ENCODE measurements at places on chromosomes 13 and 19.
A peak's percentile ranks its signal among the peaks of the same experiment; 100 is the strongest.

GRCh38 chr13:24627946-24628345 is 52.3 kb upstream of the ATP12A start:
- no peak for DNase-seq

- DNase-seq = no peak
Observed at GRCh38 chr19:41784312-41784711, 12.1 kb upstream of the CEACAM3 start.

GRCh38 chr19:45613926-45614725 is 12.1 kb upstream of the GPR4 start:
- peak; percentile 25 for DNase-seq

DNA sequence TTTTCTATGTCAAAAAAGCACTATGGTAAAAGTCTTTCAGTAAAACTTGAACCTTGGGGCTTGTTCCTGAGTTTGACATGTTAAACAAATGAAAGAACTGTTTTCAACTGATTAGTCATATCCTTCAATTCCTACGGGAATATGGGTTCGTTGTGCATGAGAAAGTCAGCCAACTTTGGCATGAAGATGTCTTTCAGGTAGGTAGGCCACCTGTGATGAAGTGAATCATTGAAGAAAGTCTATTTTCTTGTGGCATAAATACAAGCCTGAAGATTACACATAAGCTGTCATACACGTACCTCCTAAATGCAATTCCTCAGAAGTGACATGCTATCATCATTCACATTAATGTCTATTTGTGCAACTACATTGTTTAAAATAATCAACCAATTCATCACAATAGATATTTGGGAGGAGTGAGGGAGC is 513.0 kb downstream of the IRS2 start:
- no peak for DNase-seq

DNA sequence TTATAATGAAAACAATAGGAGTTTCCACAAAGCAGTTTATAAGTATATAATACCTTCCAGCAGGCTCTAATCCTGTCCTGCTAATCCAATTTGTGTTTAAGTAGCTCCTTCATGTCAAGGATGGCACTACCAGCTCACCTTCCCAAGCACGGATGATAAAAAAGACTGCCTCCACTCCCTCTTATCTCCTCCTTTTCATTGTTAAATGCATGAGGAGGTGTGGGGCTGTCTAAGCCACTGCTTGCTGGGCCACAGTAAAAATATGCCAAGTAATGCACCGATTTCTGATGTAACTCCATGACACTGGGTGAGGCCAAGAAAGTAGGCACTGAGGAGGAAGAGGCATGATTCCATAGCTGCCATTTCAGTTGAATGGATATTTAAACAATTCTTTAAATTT is 193.1 kb downstream of the ZIC5 start:
- no peak for DNase-seq

- peak; percentile 46 for DNase-seq
Observed at GRCh38 chr19:4633140-4633967, 6.0 kb upstream of the TNFAIP8L1 start.

- no peak for DNase-seq
Observed at GRCh38 chr13:99398071-99398470, 90.9 kb upstream of the GPR183 start.

DNA sequence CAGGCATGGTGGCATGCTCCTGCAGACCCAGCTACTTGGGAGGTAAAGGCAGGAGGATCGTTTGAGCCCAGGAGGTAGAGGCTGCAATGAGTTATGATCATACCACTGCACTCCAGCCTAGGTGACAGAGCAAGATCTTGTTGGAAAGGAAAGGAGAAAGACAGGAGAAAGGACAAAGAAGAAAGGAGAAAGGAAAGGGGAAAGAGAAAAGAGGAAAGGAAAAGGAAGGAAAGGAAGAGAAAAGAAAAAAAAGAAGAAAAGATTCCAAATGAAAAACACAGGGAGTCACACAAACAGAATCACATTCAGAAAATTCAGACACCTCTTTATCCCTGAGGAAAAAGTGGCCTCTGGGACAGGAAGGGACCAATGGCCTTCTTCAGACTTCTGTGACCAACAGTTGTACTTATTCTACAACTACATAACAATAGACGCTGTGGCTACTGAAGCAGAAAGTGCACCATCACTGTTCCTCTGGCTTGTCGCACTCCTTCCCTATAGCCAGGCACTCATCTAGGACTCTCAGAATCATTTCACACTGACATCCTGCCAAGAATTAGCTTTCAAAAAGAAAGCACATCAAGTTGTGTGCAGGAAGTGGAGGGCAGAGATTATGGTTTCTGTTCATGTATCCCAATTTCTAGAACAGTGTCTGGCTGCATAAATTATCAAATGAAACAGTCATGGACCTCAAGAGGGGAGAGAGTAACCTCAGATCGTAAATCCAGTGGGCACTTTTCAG is 5.9 kb downstream of the MTMR6 start:
- no peak for DNase-seq

- DNase-seq = peak; percentile 72
Observed at GRCh38 chr19:16324384-16325160, at the start of gene KLF2. Gene KLF2, plus strand, starts transcription at chr19:16324826. Its CDS starts 98 bp downstream, at chr19:16324924.

DNA sequence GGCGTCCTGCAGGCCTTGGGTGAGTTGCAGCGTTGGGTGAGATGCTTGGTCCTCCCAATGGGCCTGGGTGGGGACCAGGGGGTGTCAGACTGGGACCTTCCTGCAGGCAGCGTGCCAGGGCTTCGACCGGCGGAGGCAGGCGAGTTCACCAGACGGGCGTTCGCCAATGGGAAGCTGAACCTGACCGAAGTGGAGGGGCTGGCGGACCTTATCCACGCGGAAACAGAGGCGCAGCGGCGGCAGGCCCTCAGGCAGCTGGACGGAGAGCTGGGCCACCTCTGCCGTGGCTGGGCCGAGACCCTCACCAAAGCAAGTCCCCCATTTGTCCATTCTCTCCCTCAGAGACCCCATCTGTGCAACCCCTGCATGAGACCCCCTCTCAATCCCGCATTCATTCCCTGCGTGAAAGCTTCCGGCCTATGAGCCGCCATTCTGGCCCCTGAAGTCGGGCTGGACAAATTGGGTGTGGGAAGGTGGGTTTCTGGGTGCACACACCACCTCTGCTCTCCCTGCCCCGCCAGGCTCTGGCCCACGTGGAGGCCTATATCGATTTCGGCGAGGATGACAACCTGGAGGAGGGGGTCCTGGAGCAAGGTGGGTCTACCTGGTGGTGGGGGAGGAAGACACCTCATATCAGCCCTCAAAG is 1.2 kb downstream of the GTPBP3 start:
- no peak for DNase-seq

GRCh38 chr13:43804461-43805070 is 17.8 kb upstream of the ENOX1 start:
- DNase-seq = no peak

DNA sequence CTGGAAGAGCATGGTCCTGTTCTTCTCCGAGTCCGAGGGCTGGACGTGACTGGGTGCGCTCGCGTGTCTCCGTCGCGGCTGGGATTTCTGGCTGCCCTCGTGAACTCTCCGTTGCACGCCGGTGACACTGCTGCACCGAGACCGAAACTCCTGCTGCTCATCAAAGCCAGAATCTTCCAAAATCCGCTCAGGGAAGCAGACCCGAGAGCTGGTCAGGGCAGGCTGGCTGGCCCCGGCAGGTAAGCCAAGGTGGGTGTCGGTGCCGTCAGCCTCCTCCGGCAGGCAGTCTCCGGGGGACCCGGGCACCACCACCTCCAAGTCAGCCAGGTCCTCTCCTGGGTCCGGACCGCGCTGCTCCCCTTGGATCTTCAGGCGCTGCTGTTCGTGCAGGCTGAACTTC is 119.9 kb downstream of the TBC1D4 start:
- DNase-seq = no peak

DNA sequence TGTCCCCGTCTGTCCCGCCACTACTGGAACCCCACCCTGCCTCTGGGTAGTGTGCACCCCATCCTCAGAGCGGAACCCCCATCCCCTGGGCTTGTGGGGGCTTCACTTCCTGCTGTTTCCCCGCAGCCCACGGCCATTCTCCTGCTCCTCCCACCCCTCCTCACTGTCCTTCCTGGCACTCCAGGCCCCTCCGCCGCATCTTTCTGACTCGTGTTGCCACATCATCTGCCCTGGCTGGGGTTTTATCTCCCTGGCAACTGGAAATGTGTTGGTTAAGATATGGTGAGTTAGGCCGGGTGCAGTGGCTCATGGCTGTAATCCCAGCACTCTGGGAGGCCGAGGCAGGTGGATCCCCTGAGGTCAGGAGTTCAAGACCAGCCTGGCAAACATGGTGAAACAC is 37.3 kb downstream of the KDM4B start:
- DNase-seq = no peak

DNA sequence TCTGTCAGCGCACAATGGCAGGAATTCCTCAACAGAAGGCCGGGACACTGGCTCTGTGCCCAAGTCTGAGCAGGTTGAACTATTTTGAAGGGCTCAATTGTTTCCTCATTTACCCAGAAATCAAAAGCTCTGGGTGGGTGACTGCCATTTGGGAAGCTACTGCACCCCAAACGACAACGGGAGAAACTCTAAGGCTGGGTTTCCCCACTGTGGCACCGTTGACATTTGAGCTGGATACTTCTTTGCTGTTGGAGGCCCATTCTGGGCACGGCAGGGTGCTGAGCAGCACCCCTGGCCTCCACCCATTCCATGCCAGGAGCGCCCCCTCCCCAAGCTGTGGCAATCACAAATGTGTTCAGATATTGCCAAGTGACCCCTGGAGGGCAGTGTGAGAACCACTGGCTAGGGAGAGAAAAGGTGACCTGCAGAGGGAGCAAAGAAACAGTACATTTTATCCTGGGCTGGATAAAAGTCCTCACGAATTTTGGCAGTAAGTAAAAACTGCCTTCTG is 62.5 kb downstream of the RFX2 start:
- DNase-seq = no peak

GRCh38 chr19:4144666-4145249 is 8.7 kb upstream of the CREB3L3 start:
- no peak for DNase-seq

- peak; percentile 13 for DNase-seq
Observed at GRCh38 chr13:27476943-27477703, 26.8 kb upstream of the MTIF3 start.

- DNase-seq = no peak
Observed at GRCh38 chr19:50821248-50821612, 2.4 kb downstream of the KLK1 start.

- DNase-seq = no peak
Observed at GRCh38 chr13:50918567-50918966, 9.0 kb downstream of the RNASEH2B start.

DNA sequence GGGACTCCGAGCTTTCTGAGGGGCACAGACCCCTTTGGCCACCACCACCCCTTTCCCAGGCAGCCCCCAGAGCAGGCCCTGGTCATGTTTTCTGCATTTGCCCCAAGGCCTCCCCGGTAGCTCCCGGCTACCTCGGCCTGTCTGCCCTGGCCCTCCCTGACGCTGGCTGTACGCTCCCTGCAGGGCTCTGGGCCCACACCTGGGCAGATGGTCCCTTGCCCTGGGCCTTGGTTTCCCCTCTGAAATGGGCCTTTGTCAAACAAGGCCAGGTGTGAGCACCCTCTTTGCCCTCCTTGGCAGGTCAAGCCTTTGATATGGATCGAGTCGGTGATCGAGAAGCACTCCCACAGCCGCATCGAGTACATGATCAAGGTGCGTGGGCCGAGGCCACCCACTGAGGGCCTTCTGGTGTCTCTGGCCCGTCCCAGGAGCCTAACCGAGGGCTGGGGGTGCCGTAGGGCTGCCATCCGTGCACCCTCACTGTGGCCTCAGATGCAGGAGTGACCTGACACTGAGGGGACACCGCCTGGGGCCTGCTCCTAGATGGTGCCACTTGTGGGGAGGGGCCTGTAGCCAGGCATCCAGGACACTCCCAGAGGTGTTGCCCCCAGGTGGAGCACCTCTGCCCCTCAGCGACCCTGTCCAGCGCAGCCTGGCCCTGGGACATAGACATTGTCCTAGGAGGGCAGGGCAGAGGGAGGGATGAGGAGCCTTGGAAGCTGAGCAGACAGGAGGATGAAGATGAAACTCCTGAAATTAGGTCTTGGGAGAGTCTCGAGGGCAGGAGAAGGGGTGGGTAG is 30.3 kb downstream of the AP1M1 start:
- no peak for DNase-seq

GRCh38 chr13:56457535-56458190 is 683.1 kb upstream of the PRR20A start:
- no peak for DNase-seq

GRCh38 chr13:76735641-76736040 is 150.6 kb downstream of the KCTD12 start:
- DNase-seq = no peak

DNA sequence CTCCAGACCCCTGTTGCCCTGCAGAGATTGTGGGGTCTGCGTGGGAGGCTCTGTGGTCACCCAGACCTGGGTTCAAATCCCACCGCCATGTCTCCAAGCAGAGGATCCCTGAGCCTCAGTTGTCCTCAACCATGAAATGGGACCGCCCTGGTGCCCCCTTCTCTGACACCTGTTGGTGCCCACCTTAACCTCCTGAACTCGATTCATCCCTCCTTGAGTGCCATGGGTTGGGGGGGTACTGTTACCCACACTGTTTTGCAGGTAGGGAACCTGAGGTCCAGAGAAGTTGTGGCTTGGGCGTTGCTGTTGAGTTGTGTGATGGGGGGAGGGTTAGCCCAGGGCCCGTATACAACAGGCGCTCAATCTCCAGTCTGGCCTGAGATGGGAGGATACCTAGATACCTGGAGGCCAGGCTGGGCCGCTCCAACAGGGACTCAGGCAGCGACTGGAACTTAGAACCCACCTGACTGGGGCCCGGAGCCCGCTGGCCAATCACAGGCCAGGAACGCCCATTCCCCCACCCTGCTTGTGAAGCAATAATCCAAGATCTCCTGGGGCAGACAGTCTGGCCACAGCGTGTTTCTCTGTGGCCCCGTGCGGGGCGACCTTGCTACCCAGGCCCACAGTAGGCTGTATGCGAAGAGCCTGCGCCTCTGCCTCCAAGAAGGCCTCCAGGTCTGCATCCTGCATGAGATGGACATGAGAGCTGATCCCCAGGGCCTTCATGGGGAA is 2.8 kb downstream of the ARID3A start:
- DNase-seq = no peak

GRCh38 chr13:107069108-107069776 is 501.3 kb upstream of the ARGLU1 start:
- no peak for DNase-seq

DNA sequence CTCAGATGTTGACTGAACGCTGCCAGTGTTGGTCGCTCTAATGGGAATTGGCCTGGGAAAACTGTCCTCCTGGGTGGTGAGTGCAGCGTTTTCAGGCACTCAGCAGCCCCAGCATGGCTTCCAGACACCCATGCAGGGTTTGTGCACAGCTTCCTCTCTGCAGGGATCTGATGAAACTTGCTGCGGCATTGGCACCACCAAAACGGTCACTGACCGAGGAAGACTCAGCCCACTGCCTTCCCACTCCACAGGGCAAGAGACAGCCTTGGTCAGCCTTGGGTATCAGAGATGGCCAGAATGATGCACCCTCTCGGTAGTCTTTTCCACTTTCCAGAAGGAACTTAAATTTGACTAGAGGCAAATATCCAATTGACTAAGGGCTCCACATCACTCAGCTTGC is 398.9 kb downstream of the IRS2 start:
- no peak for DNase-seq

DNA sequence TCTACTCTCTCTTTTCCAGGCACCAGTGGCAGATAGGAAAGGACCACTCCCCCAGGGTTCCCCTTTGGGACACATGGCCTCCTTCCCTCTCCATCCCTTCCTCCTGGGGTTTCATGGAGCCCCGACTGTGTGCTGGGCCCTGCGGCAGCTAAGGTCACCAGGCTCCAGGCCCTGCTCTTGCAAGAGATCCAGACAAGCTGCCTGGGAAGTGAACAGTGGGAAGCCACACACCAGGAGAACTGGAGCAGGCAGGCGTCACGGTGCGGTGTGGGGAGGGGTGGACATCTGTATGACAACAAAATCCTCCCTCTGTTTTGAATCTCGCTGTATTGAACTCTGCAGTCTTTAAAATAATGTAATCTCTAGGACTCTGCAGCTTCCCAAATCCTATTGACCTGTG is 330.1 kb downstream of the UQCRFS1 start:
- no peak for DNase-seq

All from activated T-cell treated with anti-CD3 and anti-CD28 coated beads for 48 hours (primary cell).